Occipital lobe (tissue), 3 donors: ENCODE measurements at places on chromosomes 3 and 15.
A peak's percentile ranks its signal among the peaks of the same experiment; 100 is the strongest.

- DNase-seq = no peak
Observed at GRCh38 chr15:64105113-64105704, 9.4 kb downstream of the SNX1 start.

GRCh38 chr3:150074697-150075416, 104.2 kb upstream of the PFN2 start:
- no peak for DNase-seq

DNA sequence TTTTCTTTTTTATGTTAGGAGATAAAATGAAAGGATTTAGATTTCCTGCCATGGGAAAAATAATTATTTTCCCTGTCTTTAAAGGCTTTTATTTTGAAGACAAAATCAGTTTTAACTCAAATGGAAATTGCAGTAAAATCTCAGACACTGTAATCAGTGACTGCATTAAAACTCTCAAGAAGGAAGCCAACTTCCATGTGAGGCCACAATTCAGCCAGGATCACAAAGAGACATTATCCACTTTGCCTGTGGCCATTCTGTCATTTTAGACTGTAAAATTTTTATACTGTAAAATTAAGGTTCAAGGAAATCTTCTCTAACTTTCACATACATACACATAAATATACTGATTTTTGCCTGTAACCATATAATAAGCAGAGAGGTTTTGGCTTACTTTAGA, 304.0 kb downstream of the TIGIT start:
- no peak for DNase-seq

GRCh38 chr3:149247929-149248691, 26.5 kb upstream of the CP start:
- no peak for DNase-seq

DNA sequence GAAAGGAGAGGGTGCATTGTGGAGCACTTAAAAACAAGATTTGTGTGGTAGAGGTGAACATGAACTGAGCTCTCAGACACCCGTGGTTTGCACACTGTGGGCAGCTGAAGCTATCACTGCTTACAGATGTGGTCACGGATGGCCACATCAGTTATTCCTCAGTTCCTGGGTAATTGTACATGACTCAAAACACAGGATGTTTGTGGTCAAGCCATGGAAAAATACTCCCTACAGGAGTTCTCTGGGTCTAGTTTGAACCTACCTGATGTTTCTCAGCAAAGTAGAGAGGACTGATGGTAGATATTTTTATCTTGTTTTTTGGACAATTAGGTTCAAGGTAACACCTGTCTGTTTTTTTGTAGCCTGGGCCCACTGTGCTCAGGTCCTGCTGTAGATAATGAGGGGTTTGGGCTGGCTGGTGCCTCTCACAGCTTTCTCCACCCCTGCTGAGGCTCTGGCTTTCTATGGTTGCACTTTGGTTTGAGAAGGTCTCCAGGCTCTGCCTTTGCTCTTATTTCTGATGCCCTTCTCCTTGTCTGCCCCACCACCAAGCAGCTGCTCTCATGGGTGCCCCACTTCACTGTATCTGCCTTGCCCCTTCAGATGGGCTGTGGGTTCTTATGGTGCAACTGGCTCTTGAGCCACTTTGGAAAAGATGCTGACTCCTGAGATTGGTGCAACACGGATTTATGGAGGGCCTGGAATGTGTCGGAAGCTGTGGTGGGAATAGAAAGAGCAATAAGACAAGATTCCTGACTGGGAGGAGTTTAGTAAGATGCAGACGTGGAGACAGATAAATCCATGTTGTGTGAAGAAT, 40.1 kb downstream of the CDCP1 start:
- DNase-seq = no peak

GRCh38 chr3:30602946-30603345, 3.5 kb upstream of the TGFBR2 start:
- no peak for DNase-seq

DNA sequence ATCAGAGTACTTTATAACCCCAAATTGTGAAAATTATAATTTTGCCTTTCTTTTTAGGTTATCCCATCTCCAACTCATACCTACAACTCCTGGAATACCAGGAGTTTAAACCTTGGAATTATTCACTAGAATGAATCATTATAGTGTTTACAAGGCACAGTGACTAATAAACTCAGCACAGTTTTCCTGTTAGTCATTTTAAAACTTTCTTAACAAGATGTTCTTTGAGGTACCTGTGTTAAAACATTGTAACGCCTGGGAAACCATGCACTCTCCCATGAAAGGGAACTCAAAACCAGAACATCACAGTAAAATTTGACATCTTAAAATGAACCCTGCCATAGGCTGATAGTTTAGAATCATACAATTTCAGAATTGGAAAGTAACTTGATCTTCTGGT, 132.4 kb upstream of the OSTN start:
- no peak for DNase-seq

- no peak for DNase-seq
Observed at GRCh38 chr15:100929641-100930042, 10.5 kb downstream of the LRRK1 start.

- DNase-seq = no peak
Observed at GRCh38 chr3:180036092-180036670, 556 bp downstream of the PEX5L start.

DNA sequence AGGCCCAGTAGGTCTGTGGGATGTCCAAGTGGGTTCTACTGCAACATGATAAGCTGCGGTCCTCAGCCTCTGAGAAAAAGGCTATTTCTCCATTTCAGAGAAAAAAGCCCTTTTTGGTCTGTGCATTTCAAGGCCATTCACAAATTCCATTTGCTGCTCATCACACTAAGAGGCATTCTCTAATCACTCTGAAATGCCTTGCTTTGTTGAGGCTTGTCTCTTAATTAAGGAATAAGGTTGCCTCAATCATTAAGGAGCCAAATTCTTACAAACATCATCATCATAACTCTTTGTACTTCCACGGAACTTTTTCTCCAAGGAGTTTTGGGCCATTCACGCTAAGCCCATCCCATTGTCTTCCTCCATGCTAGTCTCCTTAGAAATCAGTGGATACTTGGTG, 74.4 kb downstream of the BOC start:
- DNase-seq = no peak

DNA sequence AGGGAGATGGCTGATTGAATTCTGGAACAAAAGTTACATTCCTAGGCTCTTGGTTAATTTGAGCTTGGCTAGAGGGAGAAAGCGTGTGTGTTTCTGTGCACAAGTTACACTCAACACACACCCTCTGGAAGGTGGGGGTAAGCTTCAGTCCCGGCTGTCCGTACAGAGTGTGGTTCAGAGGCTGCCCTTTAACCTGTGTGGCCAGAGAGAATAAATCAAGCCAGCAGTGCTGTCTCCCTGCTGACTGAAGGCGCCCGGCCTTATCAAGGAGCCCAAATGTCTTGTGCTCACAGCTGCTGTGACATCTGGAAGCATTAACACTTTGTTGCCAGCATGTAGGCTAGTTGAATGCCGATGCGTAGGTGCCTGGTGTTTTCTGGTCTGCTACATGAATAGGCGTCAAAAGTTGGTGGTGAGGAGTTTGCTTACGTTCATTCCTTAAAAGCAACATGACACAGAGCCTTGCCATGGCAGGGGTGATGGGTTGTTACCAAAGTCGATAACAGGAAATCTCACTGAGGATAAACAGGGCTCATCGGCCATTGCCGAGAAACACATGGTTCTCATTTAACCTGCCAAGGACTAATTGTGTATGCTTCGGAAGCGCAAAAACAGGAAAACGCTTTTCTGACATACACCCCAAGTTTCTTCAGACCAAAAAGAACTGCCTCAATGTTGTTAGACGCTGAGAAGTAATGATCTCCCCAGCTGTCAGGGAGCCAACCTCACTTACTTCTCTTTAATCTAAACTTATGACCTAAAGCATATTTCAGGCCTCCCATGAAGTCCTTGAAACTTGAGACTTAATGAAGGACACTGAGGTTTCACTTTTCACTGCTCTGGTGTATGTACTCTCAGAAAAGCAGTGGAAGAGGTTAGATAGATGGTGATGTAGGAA, 95.8 kb upstream of the CTDSPL start:
- DNase-seq = no peak

DNA sequence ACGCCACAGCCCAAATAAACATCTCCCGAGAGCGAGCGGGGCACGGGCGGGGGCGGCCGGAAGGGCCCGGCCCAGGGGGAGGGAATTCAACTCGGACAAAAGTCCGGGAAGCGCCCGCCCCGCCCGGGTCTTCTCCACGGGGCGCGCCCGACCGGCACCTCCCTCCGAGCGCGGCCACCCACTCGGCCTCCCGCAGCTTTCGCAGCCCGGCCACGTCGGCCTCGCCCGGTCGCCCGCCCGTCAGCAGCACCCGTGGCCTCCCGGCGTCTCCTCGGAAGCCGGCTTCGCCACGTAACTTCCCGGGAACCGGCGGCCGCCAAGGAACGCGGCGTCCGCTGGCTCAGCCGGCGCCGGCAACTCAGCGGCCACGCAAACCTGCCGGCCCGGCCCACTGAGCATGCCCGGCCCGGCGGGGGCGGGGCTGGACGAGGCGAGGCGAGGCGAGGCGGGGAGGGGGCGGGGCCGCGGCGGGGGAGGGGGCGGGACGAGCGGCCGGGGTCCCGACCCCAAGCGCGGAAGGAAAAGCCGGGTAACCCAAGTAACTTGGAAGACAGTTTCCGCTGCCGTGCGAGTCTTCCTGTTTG, at the start of gene TJP1:
TJP1 (minus strand) TSS at position 369 of the 584 bp plus-strand sequence. CDS start 440 bp downstream, outside the sequence.
- DNase-seq = peak; percentile 57

GRCh38 chr3:60812502-60812901, 438.8 kb downstream of the FHIT start:
- no peak for DNase-seq

- no peak for DNase-seq
Observed at GRCh38 chr3:144645300-144645699, 673.7 kb downstream of the DIPK2A start.
